Hematopoietic multipotent progenitor cell treated with erythropoietin and hydrocortisone succinate and interleukin-3 and kit ligand, for 17 days (in vitro differentiated cells): ENCODE measurements at places on chromosomes 12 and 14.

DNA sequence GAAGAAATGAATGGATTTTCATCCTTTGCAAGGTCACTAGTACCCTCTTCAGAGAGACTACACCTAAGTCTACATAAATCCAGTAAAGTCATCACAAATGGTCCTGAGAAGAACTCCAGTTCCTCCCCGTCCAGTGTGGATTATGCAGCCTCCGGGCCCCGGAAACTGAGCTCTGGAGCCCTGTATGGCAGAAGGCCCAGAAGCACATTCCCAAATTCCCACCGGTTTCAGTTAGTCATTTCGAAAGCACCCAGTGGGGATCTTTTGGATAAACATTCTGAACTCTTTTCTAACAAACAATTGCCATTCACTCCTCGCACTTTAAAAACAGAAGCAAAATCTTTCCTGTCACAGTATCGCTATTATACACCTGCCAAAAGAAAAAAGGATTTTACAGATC is 40.8 kb downstream of the SPATA7 start:
- no peak for DNase-seq

DNA sequence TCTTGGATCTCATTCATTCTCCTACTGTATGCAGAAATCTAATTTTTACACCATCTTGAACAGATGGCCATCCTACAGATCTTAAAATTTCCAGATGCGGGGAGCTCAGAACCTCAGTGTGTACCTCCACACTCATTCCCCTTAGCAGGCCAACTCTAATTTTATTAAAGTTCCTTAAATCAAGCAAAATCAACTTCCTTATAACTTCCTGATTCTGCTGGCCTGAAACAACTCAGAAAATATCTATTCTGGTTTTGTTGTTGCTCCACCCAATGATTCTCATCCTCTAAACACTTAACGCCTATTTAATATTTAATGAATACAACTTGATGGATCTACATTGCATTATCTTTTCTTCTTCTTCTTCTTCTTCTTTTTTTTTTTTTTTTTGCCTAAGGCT is 3.1 kb downstream of the EMP1 start:
- DNase-seq, result no peak

DNA sequence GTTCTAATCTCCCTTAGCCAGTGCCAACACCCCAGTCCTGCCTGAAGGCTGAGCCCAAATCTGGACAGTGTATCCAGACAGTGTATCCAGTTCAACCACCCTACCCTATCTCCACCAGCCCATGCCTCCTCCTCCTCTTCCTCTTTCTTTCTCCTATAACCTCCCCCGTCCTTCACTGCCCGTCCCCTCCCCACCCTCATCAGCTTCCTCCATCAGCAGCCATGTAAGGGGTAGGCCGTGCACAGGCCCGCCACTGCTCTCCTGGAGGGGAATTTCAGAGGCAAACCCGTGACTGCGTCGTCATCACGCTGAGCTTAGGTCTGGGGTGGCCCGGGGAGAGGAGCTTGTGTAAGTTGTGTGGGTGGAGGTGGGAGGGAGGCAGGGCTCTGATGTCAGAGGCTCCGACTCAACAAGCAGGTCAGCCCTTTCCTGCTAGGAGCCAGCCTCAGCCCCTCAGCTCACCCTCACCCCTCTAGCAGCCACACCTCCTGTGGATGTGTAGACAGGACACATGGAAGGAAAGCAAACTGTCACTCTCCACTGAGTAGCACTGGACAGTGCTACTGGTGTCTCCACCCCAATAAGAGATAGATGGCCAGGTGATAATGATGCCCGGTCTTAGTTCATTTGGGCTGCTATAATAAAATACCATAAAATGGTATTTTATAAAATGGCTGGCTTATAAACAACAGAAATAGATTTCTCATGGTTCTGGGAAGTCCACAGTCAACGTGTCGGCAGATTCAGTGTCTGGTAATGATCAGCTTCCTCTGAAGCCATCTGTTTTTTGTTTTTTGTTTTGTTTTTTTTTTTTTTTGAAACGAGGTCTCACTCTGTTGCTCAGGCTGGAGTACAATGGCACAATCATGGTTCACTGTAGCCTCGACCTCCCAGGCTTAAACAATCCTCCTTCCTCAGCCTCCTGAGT is 50.5 kb downstream of the IRF2BPL start:
- no peak for DNase-seq

DNA sequence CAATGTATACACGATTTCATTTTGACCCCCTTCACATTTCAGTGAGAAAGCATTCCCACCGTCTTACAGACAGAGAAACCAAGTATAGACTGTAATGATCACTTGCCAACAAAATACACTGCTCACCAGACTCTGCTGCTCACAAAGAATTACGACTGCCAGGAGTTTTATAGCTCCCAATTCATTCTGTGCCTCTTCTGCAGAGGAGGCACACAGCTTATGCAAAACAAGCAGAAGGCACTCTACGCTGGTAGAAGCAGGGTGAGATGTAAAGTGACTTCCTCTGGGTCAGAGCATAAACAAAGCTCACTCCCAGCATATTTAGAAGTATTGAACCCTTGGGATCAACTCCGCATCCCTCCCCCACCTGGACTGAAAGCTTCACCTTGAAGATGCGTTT is 14.6 kb downstream of the SPTB start:
- DNase-seq, result no peak

GRCh38 chr12:115407723-115408122 is 723.7 kb upstream of the TBX3 start:
- DNase-seq, result no peak

DNA sequence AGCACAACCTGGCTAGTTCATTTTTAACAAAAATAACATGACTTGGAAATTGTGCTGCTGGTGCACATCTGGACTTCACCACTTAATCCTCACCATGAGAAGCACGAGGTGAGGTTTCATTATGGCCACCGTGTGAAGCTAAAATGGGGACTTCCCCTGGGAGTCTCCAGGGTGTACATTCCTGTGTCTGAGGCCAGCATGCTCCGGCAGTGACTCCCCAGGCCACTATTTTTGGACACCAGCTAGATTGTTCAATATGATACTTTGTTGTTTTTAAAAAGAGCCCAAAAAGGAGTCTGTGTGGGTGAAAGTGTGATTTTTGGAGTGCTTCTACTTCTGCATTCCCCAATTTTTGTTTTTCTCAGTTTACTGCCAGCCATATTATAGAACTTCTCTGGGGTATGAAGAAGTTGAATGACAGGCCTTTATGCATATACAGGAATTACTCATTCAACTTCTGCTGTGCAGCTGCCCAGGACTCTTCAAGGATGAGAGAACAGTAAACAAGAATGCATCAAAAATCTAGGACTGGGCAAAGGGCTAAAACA is 16.9 kb upstream of the AICDA start:
- DNase-seq, result no peak
